ENCODE measurements at places on chromosomes 3 and 15.

DNA sequence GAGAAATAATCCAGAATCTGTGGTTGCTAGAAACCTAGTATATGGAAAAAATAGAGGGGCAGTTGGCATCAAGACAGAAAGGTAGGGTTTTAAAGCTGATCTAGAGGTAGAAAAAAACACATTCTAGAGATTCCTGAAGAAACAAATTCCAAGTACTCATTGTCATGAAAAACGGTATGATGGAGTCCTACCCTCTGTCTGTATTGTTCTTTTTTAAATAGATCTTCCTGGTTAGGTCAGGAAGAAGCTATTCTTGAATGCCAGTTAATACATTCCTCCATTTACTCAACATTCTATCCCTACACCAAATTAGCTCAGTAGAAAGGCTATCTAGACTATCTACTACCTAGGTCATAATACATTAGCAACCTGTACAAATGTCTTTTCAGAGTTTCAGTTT, 364.7 kb downstream of the FHIT start:
- DNase-seq = no peak

DNA sequence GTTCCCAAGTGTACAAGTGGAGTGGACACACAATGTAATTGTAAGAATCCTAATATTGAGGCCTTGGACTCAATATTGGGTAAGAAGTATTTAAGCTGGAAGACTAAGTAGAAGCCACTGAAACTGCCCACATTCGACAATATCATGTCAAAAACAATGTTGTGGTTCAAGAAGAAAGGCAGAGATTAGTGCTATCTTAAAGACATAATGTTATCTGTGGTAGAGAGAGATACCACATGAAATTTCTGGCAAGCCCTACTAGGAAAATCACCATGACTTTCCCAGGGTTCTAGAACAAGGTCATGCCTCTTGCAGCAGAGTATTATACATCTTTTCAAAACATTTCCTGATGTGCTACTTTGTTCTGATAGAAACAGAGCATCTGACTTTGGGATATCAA, 192.6 kb downstream of the RAP2B start:
- DNase-seq = no peak

- DNase-seq = no peak
These were observed 868.6 kb upstream of the SEMA6D start for GRCh38 chr15:46848704-46849103.

DNA sequence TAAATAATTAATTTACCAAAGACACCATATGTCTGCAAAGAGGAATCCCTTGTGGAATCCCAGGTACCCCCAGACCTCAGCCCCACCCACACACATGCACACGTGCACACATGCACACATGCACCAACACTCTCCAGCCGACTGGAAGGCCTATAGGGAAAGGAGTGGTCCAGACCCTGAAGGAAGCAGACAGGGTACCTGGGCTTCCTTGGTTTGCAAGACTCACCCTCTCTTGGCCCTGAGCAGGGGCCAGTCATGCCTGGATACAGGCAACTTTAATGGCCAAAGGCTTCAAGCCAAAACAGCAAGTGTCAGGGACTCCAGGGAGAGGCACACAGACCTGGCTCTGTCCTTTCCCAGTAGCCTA, 8.9 kb upstream of the HAPLN3 start:
- DNase-seq = no peak

GRCh38 chr15:64921711-64922110, 10.0 kb downstream of the ANKDD1A start:
- DNase-seq = no peak

DNA sequence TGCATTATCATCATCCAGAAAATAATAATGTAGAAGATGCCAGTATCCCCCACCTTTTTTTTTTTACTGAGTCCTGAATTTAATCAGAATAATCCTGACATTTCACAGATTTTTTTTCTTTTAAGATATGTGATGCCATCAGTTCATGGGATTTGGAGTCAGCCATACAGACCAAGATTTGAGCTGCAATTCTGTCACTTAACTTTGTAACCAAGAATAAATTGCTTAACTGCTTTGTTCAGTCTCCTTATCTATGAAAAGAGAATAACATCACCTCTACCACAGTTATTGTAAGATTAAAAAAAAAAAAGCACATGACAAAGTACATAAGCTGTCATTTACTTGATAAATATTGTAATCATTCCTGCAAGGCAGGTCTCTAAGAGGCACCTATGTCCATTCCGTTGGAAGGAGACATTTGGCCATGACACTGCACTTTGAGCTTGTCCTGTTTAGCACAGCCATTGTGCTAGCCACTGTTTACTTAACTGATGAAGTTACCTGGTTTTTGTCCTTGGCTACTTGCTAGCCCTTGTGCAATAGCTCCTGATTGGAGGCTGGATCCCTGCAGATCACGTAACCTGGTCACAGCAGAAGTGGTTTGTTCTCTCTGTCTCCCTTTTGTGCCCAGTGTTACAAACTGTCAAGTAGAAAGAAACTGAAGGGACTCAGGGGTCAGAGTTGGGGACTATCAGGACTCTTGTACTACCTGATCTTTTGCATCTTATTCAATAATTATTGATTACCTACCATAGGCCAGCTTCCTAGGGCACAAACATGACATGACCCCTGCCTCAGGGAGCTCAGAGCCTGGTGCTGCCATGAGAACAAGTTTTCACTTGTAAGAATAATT, 306.0 kb downstream of the WDR72 start:
- DNase-seq = no peak

- DNase-seq = no peak
These were observed 39.3 kb upstream of the PRICKLE2 start for GRCh38 chr3:64264501-64265109.

- DNase-seq = no peak
These were observed 91.3 kb upstream of the UBE2E2 start for GRCh38 chr3:23111797-23112196.

DNA sequence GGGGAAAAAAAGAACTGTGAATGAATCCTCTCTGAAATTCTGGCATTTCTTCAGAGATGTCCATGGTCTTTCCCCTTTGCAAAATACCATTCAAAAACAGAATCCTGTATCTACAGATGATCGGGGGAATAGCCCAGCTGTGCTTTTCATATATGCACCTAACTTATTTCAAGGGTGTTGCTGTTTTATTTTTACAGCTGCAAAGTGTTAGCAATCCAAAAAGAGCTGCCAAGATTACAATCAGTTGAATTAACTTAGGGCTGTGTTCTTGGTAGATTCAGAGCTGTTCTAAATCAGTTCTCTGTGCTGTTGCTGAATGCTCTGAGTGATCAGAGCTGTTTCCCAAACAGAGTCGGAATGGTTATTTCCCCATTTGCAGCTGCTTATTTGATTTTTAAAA, 175.7 kb upstream of the SEMA6D start:
- no peak for DNase-seq

DNA sequence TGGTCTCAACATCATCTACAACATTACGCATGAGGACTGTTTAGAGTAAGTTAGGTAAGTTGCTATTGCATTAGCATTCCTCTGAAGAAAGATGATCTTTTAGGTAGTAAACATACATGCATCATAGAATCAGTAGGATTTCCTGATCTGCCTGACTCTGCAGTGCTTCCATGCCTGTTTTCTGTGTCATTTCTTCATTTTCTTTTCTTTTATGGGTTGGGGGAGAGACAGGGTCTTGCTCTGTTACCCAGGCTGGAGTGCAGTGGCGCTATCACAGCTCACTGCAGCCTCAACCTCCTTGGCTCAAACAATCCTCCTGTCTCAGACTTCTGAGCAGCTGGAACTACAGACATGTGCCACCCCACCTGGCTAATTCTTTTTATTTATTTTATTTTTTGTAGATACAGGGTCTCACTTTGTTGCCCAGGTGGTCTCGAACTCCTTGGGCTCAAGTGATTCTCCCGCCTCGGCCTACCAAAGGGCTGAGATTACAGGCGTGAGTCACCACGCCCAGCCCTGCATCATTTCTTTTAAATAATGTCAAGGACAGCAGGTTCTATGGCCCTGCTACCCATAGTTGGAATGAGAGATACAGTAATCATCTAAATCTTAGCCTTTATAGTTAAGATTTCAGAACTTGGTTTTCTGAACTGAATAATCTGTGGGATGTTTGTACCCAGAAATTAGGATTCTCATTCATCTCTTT, 184.3 kb downstream of the GHSR start:
- no peak for DNase-seq

- DNase-seq = no peak
These were observed 227.6 kb downstream of the MFSD1 start for GRCh38 chr3:159029306-159030026.

DNA sequence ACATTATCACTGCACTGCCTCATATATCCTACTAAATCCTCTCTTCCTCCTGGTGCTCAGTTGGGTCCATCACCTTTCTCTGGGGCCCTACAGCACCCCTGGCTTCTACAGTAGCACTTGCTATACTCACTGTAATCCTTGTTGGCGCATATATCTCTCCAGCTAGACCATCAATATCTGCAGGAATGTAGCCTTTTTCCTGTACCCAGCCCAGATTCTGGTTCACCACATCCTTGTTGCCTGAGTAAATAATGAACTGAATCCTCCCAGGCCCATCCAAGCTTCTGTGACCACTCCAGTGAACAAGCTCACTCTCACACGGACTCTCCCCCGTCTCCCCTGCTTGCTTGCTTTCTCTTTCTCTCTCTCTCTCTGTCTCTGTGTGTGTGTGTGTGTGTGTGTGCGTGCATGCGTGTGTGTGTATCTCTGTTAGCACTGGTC, 62.5 kb upstream of the LIPC start:
- no peak for DNase-seq

DNA sequence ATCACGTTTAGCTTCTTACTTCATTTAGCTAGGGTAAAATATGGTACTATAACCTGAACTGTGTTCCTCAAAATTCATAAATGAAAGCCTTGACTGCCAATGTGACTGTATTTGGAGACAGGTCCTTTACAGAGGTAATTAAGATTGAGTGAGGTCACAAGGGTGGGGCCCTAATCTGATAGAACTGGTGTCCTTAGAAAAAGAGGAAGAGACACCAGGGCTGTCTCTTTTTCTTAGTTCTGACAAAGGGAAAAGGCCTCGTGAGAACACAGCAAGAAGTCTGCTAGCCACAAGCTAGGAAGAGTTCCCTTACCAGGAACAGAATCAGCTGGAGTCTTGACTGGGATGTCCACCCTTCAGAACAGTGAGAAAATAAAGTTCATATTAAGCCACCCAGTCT, 162.7 kb downstream of the GMNC start:
- DNase-seq = no peak

DNA sequence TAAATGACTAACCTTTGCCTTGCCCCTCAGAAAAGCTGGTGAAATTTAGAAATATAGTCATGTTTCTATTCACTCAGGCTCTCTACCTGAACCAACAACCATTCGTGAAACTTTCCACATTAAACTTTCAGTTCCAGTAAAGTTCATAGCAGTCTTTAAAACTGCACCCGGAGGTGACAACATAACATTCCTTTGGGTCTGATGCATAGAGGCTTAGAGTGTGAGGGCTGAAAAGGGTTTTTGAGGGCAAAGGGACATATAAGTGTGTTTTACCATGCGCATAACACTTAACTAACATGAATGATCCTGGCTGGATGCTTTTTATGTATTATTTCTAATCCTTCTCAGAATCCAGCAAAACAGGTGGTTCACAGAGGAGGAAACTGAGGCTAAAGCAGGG, 471.7 kb upstream of the MCTP2 start:
- no peak for DNase-seq

GRCh38 chr3:149476225-149476624, 1.7 kb downstream of the TM4SF4 start:
- DNase-seq = no peak

DNA sequence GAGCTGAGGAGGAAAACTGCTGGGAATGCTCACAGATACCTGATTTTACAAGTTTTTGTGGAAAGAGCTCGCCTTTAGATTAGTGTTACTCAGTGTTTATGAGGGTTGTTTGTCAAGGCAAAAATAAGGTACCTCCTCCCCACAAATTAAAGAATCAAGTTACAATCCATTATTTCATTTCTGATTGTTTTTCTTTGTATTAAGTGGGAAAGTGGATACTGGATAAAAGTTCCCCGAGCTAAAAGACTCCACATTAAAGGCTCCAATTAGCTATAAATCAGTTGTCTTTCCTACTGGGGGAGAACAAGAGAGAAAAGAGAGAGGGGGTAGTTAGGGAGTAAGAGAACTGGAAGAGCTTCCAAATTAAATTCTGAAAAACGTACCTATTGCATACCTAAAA, 1.9 kb downstream of the ALDH1A2 start:
- no peak for DNase-seq

DNA sequence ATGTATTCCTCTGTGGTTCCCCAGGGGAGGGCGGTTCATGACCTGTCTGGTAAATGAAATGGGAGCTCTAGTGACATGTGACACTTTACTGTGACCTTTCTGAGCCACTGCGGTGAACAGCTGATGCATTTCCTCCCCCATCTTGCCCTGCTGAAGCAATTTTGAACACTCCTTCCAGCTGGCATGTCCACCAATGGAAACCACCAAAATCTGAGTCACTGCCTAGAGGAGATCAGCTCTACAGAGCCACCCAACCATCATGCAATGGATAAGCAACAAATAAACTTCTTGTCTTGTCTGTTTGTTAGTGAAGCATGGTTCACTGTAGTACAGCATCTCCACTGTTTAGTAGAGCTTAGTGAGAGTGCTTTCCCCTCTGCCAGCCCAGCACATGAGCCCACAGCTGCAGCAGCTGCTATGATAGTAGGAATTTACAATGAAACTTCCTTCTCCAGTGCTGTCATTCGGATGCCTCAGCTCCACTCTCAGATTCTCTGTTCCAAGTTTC, 479.4 kb downstream of the NTRK3 start:
- no peak for DNase-seq

- no peak for DNase-seq
These were observed 78.3 kb downstream of the B3GALNT1 start for GRCh38 chr3:161026612-161027510.

- DNase-seq = no peak
These were observed 20.2 kb upstream of the GADL1 start for GRCh38 chr3:30914696-30915095.

DNA sequence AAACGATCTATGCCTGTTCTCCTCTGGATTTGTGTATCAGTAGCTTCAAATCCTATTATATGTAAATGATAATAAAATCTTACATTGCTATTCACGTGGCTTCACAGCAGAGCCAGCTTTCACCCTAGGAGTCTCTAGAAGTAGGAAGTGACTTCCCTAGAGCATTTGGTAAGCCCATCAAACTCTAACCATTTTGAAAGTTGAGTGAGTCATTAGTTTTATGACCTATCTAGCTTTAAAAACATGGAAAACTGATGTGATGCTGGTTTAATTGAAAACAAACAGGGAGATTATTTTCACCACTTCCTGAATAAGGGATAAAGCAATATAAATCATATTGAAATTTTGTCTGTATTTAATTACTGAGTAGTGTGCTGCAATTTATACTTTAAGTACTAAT, 275.2 kb downstream of the EPHA6 start:
- DNase-seq = no peak

- DNase-seq = no peak
These were observed 38.4 kb upstream of the GOLGA8J start for GRCh38 chr15:30044377-30044776.

GRCh38 chr15:52506549-52506948, 22.1 kb downstream of the MYO5A start:
- DNase-seq = no peak

Data from stimulated activated CD8-positive, alpha-beta memory T cell treated with anti-CD3 and anti-CD28 coated beads, Interleukin-4, amount 100 ng/mL, for 4 hours (primary cell).